ENCODE measurements at places on chromosomes 2 and 18.

GRCh38 chr18:35578481-35578880, 3.1 kb upstream of the GALNT1 start:
- DNase-seq = no peak

DNA sequence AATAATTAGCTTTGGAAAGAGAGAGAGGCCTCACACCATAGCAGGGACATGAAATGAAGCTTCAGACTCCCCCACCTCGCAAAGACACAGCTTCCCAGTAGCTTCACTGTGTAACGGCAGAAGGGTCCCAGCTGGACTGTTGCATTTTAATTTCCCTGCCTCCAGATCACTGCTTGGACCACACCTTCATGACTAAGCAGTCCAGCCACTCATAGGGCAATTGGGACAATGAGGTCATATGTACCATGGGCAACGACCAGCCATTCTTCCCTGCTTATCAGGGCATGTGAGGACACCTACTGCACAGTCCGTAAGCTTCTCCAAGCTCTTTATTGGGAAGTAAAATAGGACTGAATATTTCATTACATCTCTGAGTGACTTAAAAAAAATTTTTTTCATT, 183.0 kb downstream of the MREG start:
- no peak for DNase-seq

DNA sequence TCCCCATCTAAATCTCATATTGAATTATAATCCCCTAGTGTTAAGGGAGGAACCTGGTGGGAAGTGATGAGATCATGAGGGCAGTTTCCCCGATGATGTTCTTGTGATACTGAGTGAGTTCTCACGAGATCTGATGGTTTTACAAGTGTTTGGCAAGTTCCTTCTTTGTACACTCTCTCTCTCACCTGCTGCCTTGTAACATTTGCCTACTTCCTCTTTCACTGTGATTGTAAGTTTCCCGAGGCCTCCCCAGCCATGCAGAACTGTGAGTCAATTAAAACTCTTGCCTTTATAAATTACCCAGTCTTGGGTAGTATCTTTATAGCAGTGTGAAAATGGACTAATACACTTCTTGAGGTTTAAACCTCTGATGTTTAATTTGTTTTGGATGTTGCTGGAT, 177.5 kb downstream of the CD8B2 start:
- DNase-seq = no peak

DNA sequence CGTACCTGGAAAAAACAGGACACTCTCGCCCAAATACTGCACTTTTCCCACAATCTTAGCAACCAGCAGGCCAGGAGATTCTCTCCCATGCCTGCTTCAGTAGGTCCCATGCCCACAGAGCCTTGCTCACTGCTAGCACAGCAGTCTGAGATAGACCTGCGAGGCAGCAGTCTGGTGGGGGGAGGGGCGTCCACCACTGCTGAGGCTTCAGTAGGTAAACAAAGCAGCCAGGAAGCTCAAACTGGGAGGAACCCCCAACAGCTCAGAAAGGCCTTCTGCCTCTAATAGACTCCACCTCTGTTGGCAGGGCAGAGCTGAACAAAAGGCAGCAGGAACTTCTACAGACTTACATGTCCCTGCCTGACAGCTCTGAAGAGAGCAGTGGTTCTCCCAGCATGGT, 1202.8 kb upstream of the ACVR2A start:
- DNase-seq = no peak

DNA sequence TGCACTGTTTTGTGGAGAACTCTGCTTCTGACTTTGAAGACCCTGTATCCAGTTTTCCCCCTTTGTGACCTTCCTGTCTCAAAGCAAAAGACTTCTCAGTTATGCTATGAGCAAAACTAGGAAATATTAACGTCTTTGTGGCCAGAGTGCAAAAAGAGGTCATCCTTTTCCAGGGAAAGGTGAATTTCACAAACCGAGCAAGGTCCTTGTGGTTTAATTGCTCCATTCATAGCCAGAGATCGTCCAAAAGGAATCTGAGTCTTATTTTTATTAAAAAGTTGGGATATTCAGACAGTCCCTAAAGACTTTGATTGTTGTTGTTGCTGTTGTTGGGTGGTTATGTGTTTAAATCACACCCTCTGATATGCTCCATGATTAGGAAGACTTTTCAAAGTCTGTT, 77.4 kb downstream of the NAB1 start:
- DNase-seq = no peak

DNA sequence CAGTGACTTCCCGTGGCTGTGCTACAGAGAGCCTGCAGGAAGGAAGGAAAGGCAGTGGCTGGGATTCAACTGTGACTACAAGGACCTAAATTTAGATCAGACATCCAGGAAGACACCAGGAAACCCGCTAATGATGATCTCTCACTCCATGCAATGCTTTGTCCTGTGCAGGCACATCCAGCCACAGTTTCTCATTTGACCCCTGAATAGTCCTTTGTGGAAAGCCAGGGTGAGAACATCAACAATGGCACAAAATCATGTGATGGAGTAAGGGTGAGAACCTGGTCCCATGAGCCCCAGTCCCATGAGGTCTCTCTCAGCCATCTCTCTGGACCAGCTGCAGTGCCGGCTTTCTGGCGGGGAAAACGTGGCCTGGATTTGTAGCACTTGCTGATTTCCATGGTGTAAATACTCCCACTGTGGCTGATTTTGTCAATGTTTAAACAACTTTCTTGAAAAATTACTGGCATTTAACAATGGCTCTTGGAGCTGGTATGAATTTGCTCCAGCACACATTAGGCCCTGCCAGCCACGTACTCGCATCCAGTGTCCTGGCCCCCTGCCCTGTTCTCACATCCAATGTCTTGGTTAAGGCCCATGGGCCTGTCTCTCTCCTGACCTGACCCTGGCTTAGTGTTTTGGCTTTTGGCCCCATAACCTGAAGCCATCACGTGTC, 159.0 kb upstream of the HAAO start:
- no peak for DNase-seq

DNA sequence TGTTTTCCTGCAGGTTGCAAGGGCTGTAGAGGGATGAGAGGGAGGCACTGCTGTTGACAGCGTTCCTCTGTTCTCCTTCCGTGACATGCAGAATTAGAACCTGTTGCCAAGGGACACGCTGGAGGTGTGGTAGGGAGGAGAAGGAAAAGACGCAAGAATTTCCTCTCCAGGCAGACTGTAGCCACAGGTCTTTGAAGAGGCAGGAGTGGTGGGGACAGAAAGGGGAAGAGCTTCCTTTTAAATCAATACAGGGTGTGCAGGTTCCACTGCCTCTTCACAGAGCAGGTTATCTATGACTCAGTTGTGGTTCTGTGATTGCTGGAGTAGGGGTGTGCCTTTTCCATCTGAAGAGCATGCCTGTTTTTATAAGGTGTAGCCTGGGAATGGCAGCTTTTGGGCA, 133.0 kb downstream of the WDSUB1 start:
- no peak for DNase-seq

GRCh38 chr2:55054106-55054875, 4.0 kb upstream of the RTN4 start:
- DNase-seq = no peak

GRCh38 chr18:76979906-76980305, 152.7 kb downstream of the MBP start:
- DNase-seq = no peak

DNA sequence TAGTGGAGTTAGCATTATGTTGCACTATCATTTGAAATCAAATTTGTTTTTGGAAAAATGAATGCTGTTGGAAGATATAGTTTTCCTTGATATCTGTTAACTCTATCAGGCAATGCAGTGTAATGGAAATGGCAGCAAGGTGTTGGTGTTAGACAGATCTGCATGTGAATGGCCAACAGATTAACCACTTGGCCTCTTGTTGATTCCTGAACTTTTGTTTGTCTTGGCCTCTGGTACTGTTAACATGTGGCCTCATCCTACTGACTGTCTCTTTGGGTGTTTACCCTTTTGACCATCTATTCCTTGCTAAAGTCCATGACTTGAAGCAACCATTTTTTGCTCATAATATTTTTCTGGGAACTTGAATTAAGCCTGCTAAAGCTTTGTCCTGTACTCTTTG, 110.2 kb upstream of the CDH2 start:
- no peak for DNase-seq

DNA sequence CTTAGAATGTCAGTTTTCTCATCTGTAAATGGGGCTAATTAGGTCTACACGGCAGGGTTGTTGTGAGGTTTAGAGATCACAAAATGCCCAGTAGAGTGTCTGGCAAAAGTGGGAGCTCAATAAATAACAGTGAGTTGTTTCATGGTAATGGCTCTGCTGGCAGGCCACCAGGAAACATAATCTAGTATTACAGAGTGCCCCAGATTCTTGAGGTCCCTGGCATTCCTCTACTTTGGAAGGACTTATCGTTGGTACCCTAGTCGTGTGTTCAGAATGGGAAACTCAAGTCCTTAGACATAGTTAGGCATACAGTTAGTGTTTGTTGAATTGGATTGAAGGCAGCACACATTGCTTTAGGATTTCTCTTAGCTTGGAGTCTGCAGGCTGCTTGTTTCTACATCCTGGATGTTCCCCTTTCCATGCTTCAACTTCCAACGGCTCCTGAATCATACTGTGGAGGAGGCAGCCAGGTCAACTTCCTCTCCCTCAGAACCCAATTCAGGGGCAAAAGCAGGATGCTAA, 161.5 kb upstream of the FOSL2 start:
- DNase-seq = no peak

Data from activated CD8-positive, alpha-beta memory T cell treated with anti-CD3 and anti-CD28 coated beads for 1 hour (primary cell).